ENCODE measurements at places on chromosomes 3 and 15.

DNA sequence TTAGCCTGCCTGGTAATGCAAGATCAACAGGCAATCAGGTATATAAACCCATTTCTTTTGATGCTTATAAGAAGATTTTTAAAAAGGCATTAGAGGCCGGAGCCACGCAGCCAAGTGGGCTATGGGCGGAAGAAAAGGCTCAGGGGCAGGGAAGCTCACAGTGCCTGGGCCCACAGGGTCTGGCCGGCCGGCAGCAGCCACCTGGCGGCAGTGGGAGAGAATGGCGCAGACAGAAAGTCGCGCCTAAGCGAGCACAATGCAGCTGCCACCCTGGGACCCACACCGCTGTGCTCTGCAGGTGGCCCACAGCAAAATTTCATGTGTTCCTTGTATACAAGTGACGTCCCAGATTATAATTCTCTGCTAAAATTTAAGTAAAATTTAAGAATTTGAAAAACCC lies 448.6 kb upstream of the RASGRP1 start:
- DNase-seq, result no peak

GRCh38 chr3:12230877-12231276 lies 58.0 kb upstream of the PPARG start:
- DNase-seq, result no peak

DNA sequence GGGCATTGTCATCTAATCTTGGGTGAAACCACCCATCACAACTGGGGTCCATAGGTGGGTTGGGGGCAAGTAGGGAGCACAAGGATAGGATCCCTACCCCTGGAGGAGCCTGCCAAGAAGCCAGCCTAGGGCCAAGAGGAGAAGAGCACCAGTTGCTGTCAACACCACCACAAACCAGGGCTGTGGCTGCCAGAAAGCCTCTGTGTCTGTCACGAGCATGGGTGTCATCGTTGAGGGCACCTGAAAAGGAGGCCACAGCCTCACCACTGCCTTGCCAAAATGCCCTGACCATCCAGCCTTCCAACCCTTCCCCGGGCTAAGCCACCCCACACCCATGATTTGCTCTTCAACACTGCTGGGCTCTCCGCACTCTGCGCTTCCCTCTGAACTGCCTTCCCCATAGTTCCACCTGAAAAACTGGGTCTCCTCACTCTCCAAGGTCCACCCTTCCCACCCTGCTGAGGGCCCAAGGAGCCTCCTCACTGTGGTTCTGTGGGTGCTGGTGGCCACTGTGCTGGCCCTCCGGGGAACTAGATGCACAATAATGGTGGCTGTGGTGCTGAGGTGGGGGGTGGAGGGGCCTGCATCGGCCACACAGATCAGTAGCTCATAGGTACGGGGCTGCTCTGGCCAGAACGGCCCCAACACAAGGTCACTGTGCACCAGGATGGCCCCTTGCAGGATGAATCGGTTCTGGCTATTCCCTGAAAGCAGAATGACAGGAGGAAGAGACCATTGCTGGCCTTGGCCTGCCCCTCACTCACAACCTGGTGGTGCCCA lies 6.2 kb upstream of the IP6K1 start:
- no peak for DNase-seq

DNA sequence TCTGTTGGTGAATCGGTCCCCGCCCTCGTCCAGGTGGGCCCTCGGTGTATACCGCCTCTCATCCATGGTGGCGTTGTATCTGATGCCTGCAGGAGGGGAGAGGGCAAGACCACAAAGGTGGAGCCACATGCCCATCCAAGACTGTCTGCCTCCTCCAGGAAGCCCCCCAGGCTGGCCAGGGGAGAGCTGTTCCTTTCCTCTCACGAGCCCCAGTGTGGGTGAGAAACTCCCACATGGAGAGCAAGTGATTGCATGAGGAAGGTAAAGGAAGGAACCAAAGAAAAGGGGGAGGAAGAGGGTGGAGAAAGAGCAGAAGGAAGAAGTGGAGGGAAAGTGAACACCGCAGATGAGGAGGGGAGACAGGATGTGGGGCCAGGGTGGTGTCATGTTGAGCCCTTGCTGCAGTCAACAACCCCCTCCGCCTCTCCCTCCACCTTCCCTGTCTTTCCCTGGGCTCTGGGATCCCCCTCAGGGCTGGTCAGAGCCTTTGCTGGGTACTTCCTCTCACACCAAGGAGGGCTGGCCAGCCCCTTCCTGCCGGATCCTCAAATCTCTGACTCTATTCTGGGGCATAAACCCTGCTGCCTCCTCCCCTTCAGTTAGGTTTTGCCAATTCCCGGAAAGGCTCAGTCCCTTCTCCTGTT lies 49.3 kb downstream of the FEM1B start:
- no peak for DNase-seq

DNA sequence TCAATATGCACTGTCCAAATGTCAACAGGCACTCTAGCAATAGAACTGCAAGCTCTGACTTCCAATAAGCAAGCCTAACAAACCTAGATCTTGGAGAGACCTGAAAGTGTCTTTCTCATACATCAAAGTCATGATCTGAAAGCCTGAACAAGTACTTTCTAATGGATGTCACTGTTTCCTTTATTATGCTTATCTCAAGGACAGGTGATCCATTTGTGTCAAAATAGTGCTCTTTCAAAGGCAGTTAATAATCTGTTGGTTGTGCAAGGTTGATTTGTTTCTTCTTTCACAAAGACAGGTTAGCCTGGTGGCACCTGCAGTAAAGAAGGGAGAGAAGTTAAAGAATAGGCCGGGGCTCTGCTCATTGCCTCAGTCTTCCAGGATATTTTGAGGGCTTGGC lies 146.8 kb downstream of the EPHB1 start:
- no peak for DNase-seq

DNA sequence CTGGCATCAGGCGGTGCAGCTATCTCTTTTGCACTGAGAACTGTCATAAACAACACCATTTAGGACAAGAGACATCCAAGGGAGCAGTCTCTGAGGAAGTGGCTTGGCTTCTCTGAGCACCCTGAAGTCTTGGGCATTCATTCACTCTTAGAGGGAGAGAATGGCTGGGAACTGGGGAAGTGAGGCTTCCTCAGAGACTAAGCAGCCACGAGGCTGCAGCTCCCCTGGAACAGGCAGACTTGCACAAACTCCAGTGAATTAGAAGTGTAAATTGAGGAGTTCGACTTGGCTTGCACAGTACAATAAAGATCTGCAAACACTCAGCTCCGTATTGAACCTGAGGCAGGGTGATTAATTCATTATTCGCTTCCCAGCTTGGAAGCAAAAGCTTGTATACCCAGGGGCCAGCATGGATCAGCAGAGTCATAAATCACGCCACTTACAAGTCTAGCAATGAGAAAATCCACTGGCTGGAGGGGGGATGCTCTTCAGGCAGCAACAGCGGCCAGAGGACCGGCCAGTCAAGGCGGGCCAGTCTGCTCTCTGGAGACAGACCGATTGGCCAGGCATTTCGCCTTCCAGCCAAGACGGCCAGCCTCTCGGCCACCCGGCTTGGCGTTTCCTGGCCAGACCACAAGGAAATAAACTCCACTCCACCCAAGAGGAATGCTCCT lies 118.8 kb upstream of the ADPGK start:
- peak; percentile 39 for DNase-seq

GRCh38 chr3:131233900-131234668 lies 147.5 kb upstream of the NUDT16 start:
- DNase-seq, result no peak

GRCh38 chr3:158717576-158717975 lies 14.7 kb downstream of the RARRES1 start:
- DNase-seq, result no peak

DNA sequence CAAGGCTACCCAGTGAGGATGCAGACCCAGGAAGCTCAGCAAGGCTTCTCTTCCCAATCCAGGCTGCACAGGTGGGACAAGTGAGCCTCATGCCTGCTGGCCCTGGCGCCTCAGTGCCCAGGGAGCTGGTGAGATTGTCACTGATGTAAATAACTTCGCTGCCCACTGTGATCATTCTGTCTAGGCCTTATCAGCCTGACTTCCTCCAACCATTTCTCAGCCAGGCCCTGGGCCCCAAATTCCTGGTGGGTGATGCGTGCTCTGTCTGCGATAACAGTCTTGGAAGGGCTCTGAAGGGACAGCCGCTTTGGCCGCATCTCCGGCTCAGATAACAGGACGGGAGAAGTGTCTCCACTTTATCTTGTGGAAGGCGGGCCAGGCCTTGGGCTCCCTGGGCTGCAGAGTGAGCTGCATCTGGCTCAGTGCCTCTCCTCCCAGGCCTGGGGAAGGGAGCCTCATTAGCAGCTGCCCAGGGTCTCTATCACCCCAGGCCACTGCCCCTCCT lies 2.2 kb upstream of the FBLN2 start:
- peak; percentile 63 for DNase-seq

GRCh38 chr3:82556113-82556512 lies 794.7 kb upstream of the GBE1 start:
- DNase-seq, result no peak

GRCh38 chr15:79505956-79506355 lies 73.8 kb downstream of the MINAR1 start:
- DNase-seq, result no peak

DNA sequence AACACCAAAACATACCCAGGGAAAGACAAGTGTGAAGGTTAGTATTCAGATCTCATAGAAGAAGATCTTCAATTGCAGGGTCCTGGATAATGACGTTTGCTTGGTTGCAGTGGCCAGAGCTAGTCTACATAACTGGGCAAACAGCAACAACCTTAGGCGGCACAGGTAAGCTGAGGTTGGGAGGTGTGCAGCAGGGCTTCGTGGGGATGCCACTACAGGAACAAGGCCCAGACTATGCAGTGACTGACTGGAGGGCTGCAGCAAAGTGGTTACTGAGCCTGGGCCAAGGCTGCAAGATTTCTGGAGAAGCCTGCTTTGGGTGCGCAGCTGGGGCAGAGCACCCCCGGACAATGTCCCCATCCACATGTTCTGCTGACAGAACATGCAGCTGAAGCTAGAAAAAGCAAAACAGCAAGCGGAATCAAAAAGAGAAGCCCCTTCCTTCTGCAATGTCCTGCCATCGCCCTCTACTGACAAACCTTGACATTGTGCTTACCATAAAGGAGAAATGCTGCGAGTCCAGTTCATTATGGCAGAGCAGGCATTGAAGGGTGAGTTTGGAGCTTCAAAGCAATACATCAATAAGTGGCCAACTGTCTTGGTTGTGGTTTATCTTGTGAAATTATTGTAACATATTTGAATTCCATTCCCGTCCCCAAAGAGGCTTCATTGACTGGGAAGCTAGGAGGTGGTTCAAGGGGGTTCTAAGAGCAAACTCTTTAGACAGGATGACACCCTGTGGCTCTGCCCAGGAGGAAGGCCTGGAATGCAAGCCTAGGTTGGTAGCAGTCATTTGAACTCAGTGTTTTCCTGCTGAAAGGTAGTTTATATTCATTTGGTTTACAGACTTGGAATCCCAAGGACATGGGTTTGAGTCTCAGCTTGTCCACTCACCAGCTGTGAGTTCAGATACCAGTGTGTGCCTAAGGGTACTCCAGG lies 217.0 kb downstream of the PDCD6IP start:
- no peak for DNase-seq

- peak; percentile 99 for DNase-seq
Observed at GRCh38 chr15:34101366-34102174, at the start of the genes EMC7 and PGBD4. EMC7 (minus strand) TSS chr15:34101862; CDS start chr15:34101839, 23 bp downstream. PGBD4 (plus strand) TSS chr15:34102083; CDS start chr15:34102532, 449 bp downstream.

DNA sequence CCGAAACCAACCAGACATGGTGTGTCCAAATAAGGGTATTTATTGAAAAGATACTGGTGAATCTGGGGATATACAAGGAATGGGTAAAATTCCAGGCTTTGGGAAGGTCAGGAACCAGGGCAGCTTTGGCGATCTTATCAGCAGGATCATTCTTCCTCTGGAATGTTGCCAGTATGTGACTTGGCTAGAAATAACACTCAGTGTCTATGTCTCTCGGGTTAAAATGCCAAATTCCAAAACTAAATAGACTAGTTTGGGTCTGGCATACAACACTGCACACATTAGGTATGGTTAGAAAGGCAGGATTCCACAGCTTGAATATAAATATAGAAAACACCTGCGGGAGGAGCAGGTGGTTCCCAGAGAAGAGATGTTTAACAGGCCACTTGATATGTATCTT lies 220.2 kb upstream of the CD96 start:
- no peak for DNase-seq

DNA sequence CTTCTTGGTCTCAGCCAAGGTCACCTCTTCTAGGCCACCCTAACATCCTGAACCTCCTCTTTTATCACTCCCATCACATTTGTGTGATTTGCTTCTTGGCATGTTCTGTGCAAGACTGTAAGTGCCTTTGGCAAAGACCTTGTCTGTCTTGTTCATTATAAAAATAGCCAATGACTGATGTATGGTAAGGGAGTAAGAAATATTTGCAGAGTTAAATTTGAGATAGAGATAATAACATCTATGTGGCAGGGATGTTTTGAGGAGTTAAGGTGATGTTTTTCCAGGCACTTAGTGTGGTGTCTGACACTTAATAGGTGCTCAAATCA lies 202.3 kb downstream of the CADPS start:
- DNase-seq, result no peak

GRCh38 chr3:461006-461405 lies 264.4 kb downstream of the CHL1 start:
- no peak for DNase-seq

DNA sequence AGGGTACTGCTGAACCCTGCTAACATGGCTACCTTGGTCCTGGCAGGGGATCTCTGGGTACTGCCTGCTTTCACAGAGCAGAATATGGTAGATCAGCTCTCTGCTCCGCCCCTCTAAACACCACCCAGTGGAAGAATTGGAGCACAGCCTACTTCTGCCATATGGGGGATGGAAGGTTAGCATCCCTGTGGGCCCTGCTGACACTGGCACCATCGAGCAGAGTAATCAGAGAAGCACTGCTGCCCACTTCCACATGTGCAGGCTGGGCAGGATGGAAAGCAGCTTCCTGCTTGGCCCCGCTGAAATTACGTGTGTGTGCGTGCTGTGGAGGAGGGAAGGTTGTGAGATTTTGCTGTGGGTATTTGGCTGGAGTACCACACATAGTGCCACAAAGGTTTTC lies 24.8 kb downstream of the CCR1 start:
- DNase-seq, result no peak

DNA sequence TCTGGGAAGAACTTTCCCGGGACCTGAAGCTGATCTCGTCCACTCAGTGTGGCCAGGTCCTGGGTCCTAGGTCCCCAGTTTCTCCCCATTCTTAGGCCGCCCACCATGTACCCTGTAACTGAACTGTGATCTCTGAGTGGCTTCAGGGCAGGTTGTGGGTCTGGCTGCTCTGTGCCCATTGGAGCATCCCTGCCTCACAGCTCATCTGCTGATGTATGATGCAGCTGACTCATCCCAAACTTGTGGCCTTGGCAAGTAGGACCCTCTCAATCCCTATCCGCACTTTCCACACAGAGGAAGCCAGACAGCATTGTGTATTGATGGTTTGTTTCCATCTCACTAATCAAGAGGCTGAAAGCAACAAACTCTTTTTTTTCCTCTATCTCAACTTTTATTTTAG lies 69.1 kb upstream of the XCR1 start:
- DNase-seq, result no peak

GRCh38 chr3:179495483-179495882 lies 44.2 kb upstream of the GNB4 start:
- no peak for DNase-seq

- DNase-seq, result no peak
Observed at GRCh38 chr15:80612118-80612823, 82.8 kb upstream of the ABHD17C start.

DNA sequence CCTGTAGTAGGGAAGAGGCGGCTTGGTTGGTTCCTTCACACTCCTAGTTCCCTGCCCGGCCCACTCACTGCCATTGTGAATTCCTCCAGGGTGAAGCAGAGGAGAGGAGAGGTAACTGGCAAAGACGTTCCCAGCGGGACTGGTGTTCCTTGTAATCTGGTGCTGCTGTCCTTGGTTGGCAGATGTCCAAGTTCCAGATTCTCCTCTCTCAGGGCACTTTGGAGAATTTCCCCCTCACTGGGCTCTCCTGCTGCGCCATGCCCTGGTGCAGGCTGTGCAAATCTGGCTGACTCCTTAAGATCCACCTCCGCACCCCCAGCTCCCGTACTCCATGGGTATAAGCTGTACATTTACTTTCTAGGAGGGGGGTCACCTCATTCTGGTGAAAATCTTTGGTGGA lies 37.3 kb downstream of the THSD4 start:
- no peak for DNase-seq

All from retina (tissue), 1 donor.